ENCODE measurements at places on chromosomes 4 and X. TPM values are rescaled to one million over a fixed set of nuclear protein-coding genes. Genes with fewer than 3 reads are reported as not detected.

DNA sequence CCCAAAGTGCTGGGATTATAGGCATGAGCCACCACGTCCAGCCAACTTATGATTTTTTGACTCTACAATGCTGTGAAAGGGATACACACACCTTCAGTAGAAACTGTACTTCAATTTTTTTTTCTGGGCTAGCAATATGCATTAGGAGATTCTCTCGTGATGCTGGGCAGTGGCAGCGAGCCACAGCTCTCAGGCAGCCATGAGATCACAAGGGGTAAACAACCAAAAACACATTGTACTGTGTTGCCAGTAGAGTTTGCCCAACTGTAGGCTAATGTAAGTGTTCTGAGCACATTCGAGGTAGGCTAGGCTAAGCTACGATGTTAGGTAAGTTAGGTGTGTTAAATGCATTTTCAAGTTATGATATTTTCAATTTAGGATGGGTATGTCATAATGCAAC lies 25.7 kb downstream of the RAB33A start:
- DNase-seq: no peak

DNA sequence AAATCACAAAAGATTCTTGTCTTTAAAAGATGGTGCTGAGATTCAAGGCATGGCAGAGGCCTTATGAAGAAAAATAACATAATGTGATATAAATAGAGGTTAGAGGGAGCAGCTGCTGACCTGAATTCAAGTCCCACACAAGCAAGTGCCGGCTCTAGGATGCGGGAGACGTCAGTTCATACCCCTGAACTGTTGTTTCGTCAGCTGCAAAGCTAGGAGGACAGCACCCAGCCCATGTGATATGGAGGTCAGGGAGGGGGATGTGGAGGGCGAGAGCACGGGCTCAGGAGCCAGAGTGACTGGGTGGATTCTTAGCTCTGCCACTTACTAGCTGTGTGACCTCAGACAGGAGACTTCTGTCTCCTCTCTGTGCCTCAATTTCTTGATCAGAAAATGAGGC lies 77.9 kb downstream of the JAKMIP1 start:
- no peak for DNase-seq

DNA sequence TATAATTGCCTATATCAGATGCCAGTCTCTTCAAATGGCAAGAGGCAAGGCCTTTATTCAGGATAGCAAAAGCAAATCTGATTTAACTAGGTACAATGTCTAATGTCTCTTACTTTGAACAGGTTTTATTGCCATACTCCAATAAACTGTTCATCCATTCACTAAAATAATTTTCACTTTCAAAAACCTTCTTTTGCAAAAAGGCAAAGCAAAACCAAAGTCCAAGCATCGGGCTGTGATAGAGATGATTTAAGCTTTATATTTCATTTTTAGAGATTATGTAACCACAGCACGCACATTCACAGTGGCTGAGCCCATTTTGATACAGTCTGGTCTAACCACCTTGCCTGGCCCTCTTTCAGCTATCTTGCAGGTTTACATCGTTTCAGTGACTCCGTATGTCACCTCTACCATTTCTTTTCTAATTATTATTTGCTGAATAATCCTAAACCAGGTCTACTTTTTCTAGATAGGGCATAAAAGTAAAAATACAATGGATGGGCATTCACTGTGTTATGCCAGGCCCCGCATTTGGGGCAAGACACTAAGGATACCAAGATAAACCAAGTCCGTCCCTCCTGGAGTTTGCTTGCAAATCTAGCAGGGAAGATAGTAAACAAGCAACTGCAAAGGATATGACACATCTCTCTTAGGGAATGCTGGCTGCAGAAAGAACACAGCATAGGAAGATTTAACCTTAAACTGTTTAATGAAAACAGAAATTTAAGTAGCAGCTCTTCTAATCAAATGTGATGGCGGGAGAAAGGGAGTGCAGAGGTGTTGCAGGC lies 1.8 kb downstream of the CASP3 start:
- no peak for DNase-seq

GRCh38 chr4:124526331-124526730 lies 186.2 kb downstream of the ANKRD50 start:
- no peak for DNase-seq

- no peak for DNase-seq
Observed at GRCh38 chr4:125728568-125728967, 413.8 kb downstream of the FAT4 start.

DNA sequence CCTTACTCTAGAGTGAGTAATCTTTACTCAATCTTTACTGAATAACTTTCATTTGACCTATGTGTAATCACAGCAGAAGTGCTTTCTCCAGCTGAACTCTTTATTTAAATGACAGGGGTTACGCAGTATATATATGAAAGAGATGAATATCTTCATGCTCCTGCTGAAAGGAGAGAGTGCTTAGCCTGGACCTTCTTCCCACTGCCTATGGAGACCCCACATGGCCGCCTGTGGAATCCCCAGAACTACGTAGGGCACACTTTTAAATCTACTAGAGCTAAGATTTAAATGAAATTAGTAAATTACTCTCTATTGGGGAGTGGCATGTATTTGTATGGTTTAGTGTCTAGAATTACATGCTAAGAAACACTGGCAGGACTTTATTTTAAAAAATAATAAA lies 391.2 kb downstream of the ANKRD50 start:
- no peak for DNase-seq

DNA sequence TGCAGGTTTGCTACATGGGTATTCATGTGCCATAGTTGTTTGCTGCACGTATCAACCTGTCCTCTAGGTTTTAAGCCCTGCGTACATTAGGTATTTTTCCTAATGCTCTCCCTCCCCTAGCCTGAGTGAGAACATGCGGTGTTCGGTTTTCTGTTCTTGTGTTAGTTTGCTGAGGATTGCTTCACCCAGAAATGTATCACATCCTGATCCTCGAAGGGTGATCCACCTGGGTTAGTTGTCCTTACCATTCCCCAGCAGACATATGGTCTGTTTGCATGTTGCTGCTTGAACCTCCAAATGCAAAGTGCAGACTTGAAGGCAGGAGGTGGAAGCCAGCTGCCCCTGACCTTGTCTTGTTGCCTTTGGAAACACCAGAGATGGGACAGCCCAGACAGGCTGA lies 161.5 kb upstream of the WDR1 start:
- DNase-seq: no peak

- DNase-seq: peak; percentile 28
Observed at GRCh38 chr4:170374770-170375169, 285.0 kb upstream of the AADAT start.

GRCh38 chr4:33446953-33447352 lies 2726.8 kb downstream of the PCDH7 start:
- DNase-seq: no peak

DNA sequence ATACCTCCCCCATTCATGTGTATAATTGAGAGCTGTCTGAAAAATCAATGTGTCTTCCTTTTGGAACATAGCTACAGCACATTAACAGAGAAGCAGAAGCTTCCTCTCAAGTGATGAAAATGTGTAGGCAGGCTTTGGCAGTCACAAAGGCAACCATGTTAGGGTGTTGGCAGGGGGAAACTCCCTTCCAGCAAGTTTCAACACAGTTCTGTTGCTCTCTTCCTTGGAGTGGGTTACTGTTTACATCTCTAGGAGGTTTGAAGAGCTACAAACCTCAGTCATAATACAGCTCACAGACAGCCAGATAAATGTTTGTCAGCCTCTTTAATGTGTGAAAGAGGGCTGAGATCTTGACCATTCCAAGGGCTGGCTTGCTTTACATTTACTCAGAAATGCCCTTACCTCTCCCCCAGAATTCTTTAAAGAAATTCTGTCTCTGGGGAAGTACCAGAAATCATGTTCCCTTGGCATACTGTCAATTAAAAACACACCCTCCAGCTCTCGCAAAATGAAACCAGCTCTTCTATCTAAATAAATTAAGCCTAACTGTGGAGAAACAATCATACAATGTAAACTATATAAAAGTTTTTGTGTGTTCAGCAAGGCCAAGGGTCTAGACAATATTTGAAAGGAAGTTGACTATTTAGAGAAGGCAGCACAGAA lies 18.9 kb downstream of the ZBTB33 start:
- DNase-seq: no peak

DNA sequence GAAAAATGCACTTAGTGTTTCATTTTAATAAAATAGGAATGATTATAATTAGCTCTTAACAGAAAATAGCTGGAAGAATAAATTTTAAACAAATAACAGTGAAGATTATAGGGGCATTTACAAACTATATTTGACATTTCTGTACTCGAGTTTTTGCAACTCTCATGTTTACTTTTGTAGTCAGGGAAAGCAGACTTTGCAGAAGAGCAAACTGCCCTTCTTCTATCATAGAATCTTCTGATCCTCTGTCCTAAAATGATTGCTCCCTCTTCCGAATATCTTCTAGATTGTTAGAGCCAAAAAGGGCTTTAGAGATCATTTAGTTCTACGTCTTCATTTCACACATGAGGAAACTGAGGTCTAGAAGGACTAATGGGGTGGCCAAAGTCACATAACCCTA lies 219.0 kb downstream of the RELL1 start:
- no peak for DNase-seq

DNA sequence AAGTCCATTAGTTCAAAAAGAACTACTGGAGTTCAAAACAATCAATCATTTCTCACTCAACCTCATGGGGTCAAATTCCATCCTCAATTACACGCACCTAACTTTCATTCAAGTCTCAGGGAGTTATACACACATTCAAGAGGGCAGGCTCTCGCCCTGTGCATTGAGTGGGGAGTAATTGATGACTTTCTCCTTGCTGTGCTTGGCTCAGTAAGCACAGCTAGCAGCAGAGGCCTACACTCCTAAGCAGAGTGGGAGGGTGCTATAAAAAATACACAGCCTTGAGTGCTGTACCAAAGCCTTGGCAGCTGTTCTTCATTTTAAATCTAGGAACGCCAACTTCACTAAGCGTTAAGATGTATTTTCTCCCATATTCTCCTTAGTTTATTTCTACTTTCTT lies 958.3 kb upstream of the ADGRL3 start:
- no peak for DNase-seq

DNA sequence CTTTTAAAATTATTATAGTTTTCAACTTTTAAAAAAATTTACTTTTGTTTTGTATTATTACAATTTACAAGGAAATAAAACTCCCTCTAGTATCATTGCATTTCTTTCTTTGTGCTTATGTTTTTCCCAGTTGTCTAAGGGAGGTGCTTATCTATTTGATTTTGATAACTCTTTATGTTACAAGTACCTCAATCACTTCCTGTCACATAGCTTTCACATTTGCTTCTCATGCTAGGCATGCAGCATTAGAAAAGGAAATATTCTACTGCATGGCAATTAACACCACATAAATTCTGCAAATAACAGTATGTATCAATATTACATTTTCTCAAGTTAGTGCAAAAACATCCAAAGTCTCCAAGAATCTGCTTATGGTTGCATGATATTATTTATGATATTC lies 180.3 kb upstream of the HS3ST1 start:
- DNase-seq: no peak

GRCh38 chr4:65033899-65034298 lies 624.6 kb upstream of the TECRL start:
- DNase-seq: no peak

DNA sequence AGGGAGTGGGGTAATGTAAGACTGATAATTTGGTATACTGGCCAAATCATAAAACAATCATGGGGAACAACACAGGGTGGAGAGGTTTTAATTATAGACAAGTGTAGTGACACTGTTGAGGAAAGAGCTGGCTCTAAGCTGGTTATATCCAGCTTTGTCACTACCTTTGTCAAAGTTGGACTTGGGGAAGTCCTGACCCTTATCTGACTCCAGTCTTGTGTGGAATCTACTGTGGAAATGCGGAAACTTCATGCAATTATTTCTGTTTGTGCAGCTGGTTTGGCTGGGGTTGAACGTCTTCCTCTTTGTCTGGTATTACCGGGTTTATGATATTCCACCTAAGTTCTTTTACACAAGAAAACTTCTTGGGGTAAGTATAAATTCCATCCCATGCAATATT lies 2.0 kb downstream of the CYBB start:
- DNase-seq: no peak

DNA sequence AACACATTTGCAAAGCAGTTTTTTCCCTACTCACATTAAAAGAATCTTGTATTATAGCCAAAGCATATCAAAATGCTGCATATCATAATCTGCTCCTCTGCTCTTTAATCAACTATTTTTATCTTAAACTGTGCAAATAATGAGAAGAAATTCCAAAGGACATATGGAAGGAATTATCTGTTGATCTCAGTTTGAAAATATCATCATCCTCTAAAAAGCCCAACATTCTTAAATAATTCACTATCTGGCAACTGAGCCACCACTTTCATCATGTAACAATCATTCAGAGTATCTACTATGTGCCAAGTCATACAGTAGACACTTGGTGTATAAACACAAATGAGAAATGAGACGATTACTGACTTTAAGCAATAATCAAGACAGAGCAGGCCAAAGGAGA lies 63.0 kb downstream of the PRSS12 start:
- no peak for DNase-seq

GRCh38 chr4:5192271-5192670 lies 141.0 kb downstream of the STK32B start:
- no peak for DNase-seq

GRCh38 chr4:128757712-128758111 lies 51.8 kb upstream of the JADE1 start:
- no peak for DNase-seq

GRCh38 chr4:151359576-151359975 lies 34.2 kb upstream of the SH3D19 start:
- DNase-seq: peak; percentile 62

GRCh38 chrX:47863187-47863586 lies 26.5 kb downstream of the ZNF81 start:
- DNase-seq: no peak

GRCh38 chrX:101676571-101676970 lies 16.9 kb upstream of the ARMCX2 start:
- no peak for DNase-seq

DNA sequence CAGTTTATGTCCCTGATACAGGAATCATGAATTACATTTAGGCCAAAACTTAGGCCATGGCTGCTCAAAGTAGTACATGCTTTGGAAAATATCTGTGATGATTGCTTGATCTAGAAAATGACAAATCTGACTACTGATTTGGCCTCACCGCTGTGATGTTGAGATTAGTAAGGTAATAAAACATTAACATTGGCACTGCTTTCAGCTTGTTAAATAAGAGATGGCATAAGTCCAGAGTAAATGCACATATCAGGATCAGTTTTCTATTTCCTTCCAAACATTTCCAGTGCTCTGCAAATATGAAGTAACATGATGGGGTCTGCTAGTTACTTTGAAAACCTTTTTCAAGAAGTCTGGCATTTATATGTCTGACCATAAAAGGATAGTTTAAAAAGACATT lies 687.3 kb upstream of the ACTRT1 start:
- DNase-seq: no peak

The SNCA gene
- total RNA-seq: 3.9 TPM

The GPR50 gene
- total RNA-seq: not detected

The BBS12 gene
- 5.2 TPM for total RNA-seq

The RPS6KA6 gene
- total RNA-seq: 11.6 TPM

The RASSF6 gene
- 27.4 TPM for total RNA-seq

The F8A2 gene
- total RNA-seq: not detected

The ASB12 gene
- total RNA-seq: 0.34 TPM

The CACNA1F gene
- 0.70 TPM for total RNA-seq

The ADGRG2 gene
- total RNA-seq: 0.45 TPM

The DNAAF6 gene
- not detected for total RNA-seq

All from left colon (tissue), 2 donors.